ENCODE measurements at places on chromosomes 6 and 20.

- no peak for DNase-seq
Observed at GRCh38 chr6:152529369-152529768, 107.8 kb downstream of the SYNE1 start.

DNA sequence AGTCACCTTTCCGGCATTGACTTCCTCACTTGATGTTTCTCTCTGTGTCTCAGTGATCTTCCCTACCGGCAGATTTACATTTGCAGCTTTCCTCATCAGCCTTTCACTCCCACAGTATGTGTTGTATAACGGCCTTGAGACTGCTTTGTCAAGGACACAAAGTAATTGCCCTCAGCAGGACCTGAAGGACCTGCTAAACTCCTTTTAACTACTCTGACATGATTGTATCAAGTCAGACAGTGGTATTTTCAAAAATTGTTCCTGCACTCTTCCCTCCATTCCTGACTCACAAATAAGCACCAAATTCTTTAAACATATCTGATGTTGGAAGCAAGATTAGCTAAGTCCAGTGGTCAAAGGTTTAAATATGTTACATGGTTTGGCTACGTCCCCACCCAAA lies 62.4 kb downstream of the PDE10A start:
- no peak for DNase-seq

DNA sequence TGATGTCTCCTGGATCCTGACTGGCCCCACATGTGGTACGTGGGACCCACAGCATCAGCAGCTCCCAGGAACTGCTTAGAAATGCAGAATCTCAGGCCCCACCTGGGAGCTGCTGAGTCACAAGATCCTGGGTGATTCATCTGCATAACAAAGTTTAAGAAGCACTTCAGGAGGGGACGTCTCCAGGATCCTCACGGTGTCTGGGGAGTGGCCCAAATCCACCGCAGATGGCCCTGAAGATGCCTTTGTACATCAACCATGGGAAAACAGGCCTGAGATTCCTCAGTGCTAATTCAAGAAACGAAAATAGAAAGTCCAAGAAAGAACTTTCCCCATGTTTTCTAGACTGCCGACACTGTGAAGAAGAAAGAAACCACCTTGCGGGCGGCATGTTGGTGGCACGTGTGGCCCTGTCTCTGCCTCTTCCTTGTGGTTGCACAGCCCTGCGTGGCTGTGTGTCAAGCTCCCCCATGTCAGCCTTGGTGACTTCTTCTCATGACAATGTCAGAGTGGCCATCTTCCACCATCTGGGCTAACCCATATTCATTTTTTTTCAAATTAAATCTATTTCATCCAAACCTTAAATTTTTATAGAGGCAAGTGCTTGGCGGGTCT lies 26.1 kb downstream of the RRBP1 start:
- no peak for DNase-seq

DNA sequence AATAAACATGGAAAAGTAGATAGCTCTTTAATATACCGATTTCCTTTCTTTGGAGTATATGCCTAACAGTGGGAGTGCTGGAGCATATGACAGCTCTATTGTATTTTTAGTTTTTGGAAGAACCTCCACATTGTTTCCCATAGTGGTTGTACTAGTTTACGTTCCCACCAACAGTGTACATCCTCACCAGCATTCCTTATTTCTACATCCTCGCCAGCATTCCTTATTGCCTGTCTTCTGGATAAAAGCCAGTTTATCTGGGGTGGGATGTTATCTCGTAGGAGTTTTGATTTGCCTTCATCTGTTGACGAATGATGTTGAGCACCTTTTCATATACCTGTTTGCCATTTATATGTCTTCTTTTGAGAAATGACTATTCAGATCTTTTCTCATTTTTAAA lies 2.6 kb downstream of the MICA start:
- no peak for DNase-seq

DNA sequence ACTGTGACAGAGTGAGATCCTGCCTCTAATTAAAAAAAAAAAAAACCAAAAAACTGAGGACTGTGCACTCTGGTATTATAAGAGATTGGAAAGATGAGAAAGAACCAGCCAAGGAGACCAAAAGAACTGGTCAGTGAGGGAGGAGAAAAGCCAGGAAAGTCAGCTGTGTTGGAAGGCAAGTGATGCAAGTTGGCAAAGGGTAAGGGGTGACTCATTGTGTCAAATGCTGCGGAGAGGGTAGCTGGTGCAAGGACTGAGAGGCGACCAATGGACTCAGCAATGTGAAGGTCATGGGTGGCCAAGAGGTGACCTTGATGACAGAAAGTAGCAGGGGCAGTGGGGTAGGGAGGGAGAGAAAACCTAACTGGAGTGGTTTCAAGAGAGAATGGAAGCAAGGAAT lies 27.4 kb upstream of the LRRN4 start:
- DNase-seq, result no peak

DNA sequence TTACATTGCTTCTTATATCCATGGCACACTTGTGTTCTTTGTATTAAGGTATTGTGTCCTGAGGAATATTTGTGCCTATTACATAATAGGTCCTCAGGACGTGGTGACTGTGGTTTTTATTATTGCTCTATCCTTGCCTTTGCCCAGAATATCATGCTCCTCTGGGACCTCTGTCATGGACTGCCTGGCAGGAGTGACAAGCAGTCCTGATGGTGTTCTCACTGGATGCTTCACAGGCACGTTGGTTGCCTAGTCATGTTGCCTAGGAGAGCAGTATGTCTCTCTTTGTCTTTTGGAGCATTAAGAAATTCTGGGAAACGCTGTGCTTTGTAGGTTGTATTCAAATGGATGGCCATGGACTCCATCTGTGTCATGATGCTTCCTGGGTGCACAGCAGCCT lies 24.7 kb upstream of the MROH8 start:
- DNase-seq, result no peak

GRCh38 chr6:135002974-135003703 lies 51.5 kb downstream of the HBS1L start:
- DNase-seq, result no peak

- no peak for DNase-seq
Observed at GRCh38 chr6:142380626-142381025, 78.8 kb downstream of the ADGRG6 start.

- no peak for DNase-seq
Observed at GRCh38 chr6:80020381-80021120, 16.1 kb downstream of the TTK start.

- DNase-seq, result no peak
Observed at GRCh38 chr6:167934426-167934864, 63.0 kb upstream of the KIF25 start.

DNA sequence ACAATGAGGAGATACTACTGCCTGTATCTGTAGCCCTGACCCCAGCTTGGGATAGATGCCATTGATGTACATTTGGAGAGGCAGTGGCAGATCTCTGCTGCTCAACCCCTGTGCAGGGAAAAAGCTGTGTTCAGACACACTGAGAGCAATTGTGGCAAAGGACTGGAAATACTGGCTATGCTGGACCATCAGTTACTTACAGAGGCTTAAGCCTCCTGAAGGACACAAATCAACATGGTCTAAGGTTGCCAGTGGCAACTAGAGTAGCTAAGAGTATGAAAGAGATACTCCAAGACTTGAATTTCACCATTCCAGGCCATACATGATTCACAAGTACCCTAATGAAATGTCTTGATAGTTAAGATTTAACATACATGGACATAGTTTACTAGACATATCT lies 32.4 kb upstream of the ENPP4 start:
- DNase-seq, result no peak

DNA sequence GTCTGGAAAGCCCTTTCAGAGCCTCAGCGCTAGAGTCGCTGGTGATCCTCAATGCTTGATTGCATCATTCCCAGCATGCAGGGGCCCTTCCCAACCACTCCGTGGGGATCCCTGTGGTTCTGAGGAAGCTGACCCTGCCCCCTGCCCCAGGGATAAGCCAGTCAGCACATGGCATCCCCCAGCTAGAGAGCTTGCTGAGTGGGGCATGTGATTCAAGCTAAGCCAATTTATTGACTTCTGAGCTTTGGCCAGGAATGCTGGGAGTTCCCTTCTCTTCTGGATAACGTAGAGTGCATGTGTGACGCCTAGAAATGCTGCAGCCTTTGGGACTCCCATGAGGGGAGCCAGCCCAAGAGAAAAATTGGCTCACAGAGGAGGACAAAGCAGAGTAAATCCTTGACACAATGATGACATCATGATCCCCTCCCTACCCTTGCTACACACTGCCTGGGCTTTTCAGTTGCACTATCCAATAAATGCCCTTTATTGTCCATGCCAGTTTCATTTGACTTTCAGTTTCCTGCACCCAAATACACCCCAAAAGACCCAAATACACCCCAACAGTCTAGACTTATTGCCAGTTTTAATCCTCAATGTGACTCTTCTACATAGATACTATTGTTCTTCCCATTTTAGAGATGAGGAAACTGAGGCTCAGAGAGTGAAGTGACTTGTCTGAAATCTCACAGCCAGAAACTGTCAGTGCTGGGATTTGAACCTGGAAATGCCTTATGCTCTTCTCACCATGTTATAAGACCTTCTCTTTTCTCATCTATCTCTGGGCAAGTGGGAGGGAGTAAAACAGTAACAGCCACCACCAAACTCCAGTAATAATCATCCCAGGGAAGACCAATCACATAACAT lies 34.3 kb downstream of the KCNB1 start:
- DNase-seq, result no peak
